ENCODE measurements at places on chromosomes 6 and 20. TPM values are rescaled to one million over a fixed set of nuclear protein-coding genes. Genes with fewer than 3 reads are reported as not detected.

The PREX1 gene
- total RNA-seq, result 9.5 TPM

The RIOK1 gene
- total RNA-seq, result 34.2 TPM

The NRN1 gene
- not detected for total RNA-seq

The NOP56 gene
- total RNA-seq, result 497 TPM

DNA sequence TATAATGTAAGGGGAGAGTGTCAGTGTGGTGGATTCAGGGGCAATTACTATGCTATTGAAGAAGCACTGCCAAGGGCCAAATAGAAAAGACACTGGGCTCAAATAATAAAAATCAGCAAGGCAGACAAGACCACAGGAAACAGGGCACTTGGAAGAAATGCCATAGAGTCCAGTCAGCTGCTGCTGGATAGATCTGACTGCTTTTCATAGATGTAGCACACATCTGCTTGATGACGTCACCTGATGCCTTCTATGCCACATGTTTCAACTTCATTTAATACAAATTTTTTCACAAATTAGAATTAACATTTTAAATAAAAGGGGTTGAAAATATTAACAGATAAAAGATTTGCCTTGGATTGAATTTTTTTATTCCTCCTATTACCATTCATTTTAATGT, 23.9 kb upstream of the AHI1 start:
- DNase-seq, result no peak

- DNase-seq, result no peak
Measured at GRCh38 chr6:28501259-28501658, 14.3 kb downstream of the GPX6 start.

- DNase-seq, result no peak
Measured at GRCh38 chr6:101572627-101573026, 179.1 kb downstream of the GRIK2 start.
